Fibroblast of lung (primary cell): ENCODE measurements at places on chromosomes 2 and 18.

- H3K27ac ChIP-seq, result no peak overlapping the region
- no peaks in the 10 kb centered on the region for H3K27me3 ChIP-seq
- no peaks in the 10 kb centered on the region for H3K4me1 ChIP-seq
- H3K36me3 ChIP-seq, result no peaks in the 10 kb centered on the region
- DNase-seq, result no peak
Measured at GRCh38 chr2:72127401-72128058, 20.1 kb downstream of the CYP26B1 start.

GRCh38 chr2:112787294-112787693 is 3.0 kb upstream of the IL1A start:
- no peaks in the 10 kb centered on the region for H3K4me1 ChIP-seq
- H3K27ac ChIP-seq, result no peak overlapping the region
- no peaks in the 10 kb centered on the region for H3K27me3 ChIP-seq

DNA sequence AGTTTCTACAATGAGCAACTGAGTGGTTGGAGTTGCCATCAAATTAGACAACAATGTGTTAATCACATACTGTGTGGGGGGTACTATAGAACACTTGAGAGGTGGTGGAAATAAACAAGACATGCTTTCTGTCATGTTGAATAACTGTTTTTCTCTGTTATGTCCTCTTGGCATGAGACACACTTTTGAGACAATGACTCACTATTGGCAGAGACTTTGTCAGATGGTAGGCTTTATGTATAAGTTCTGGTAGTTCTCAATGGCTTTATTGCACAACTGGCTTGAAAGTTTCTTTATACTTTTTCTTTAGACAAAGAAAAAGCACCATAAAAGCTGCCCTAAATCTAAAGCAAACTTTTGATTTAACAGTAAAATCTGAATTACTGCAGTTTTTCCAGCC is 578.7 kb downstream of the ADCYAP1 start:
- no peaks in the 10 kb centered on the region for H3K4me1 ChIP-seq
- no peaks in the 10 kb centered on the region for H3K27me3 ChIP-seq

- H3K36me3 ChIP-seq, result no peaks in the 10 kb centered on the region
- H3K4me1 ChIP-seq, result no peaks in the 10 kb centered on the region
- H3K27ac ChIP-seq, result no peak overlapping the region
- no peak overlapping the region for H3K4me3 ChIP-seq
- no peak for DNase-seq
- H3K27me3 ChIP-seq, result no peaks in the 10 kb centered on the region
Measured at GRCh38 chr18:30527226-30527625, 515.3 kb downstream of the DSC3 start.

- peak; percentile 36 for DNase-seq
- no peaks in the 10 kb centered on the region for H3K4me1 ChIP-seq
- H3K27me3 ChIP-seq, result no peaks in the 10 kb centered on the region
- no peak overlapping the region for H3K4me3 ChIP-seq
Measured at GRCh38 chr2:143686585-143687164, 557.5 kb downstream of the ARHGAP15 start.

DNA sequence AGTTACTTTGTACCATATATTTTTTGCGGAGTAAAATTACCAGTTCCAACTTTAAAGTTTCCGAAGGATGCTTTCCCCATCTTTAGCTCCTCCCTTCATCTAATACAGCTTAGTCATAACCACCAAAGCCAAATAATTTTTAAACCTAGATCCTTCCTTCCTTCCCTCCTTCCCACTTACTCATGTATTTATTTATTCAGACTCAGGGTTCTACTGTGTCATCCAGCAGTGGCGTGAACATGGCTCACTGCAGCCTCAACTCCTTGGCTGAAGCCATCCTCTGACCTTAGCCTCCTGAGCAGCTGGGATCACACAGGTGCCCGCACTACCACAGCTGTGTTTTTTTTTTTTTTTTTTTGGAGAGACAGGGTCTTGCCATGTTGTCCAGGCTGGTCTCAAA is 4.4 kb downstream of the LPIN2 start:
- peak overlapping the region; percentile 56 for H3K27ac ChIP-seq
- no peaks in the 10 kb centered on the region for H3K27me3 ChIP-seq

DNA sequence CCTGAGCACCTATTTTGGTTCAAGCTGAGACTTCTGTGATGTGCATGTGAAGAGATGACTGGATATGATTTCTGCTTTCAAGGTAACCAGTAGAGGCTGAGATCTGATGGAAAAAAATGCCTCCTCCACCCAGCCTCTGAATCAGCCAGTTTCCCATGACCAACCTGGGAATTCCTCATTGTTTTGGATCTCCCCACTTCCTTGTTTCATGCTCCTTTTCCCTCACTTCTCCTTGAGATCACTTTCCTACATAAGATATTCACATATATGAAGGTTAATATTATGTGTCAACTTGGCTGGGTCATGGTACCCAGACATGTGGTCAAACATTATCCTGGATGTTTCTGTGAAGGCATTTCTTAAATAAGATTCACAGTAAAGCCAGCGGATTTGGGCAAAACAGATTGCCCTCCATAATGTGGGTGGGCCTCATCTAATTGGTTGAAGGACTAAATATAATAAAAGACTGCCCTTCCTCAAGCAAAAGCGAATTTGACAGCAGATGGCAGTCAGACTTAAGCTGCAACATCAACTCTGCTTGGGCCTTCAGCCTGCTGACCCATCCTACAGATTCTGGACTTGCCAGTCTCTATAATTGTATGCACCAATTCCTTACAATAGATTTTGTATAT is 379.4 kb downstream of the TNS1 start:
- no peak overlapping the region for H3K27ac ChIP-seq
- H3K36me3 ChIP-seq, result no peaks in the 10 kb centered on the region
- no peak overlapping the region for H3K4me3 ChIP-seq
- DNase-seq, result no peak
- H3K4me1 ChIP-seq, result peaks cover 9% of the 10 kb centered on the region

GRCh38 chr18:58958628-58959027 is 94.0 kb downstream of the ZNF532 start:
- no peaks in the 10 kb centered on the region for H3K4me1 ChIP-seq
- no peaks in the 10 kb centered on the region for H3K36me3 ChIP-seq
- H3K27me3 ChIP-seq, result no peaks in the 10 kb centered on the region
- H3K27ac ChIP-seq, result no peak overlapping the region
- no peak overlapping the region for H3K4me3 ChIP-seq

- no peak overlapping the region for H3K27ac ChIP-seq
- no peak overlapping the region for H3K4me3 ChIP-seq
- H3K36me3 ChIP-seq, result no peaks in the 10 kb centered on the region
- H3K27me3 ChIP-seq, result peaks cover 27% of the 10 kb centered on the region
- H3K4me1 ChIP-seq, result peaks cover 4% of the 10 kb centered on the region
Measured at GRCh38 chr2:110770404-110770958, 38.1 kb downstream of the ACOXL start.

- no peaks in the 10 kb centered on the region for H3K4me1 ChIP-seq
- no peaks in the 10 kb centered on the region for H3K36me3 ChIP-seq
- no peak for DNase-seq
- no peaks in the 10 kb centered on the region for H3K27me3 ChIP-seq
Measured at GRCh38 chr2:146437712-146438111, 1407.1 kb upstream of the ACVR2A start.

DNA sequence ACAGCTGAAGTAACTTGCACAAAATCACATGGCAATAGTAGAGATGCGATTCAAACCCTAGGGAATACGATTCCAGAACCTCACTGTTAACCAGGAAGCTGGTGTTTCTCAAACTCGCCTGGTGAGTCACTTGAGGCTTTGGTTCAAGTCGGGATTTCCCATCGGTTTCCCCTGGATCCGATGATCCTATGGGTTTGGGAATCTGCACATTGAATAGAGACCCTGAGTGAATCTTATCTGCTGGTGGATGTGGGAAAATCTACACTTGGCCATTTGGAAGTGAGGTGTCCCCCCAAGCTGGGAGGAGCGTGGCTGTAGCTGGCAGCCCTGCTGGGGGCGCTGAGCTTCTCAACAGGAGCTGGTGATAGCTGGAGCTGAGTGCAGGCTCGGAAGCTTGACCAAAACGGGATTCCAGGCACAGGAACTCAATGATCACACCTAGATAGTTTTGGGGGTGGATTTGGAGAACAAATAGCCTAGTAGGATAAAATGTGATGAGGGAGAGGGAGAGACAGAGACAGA is 135.4 kb downstream of the PRKCE start:
- H3K27ac ChIP-seq, result no peak overlapping the region
- DNase-seq, result no peak
- H3K36me3 ChIP-seq, result no peaks in the 10 kb centered on the region
- H3K4me3 ChIP-seq, result no peak overlapping the region

DNA sequence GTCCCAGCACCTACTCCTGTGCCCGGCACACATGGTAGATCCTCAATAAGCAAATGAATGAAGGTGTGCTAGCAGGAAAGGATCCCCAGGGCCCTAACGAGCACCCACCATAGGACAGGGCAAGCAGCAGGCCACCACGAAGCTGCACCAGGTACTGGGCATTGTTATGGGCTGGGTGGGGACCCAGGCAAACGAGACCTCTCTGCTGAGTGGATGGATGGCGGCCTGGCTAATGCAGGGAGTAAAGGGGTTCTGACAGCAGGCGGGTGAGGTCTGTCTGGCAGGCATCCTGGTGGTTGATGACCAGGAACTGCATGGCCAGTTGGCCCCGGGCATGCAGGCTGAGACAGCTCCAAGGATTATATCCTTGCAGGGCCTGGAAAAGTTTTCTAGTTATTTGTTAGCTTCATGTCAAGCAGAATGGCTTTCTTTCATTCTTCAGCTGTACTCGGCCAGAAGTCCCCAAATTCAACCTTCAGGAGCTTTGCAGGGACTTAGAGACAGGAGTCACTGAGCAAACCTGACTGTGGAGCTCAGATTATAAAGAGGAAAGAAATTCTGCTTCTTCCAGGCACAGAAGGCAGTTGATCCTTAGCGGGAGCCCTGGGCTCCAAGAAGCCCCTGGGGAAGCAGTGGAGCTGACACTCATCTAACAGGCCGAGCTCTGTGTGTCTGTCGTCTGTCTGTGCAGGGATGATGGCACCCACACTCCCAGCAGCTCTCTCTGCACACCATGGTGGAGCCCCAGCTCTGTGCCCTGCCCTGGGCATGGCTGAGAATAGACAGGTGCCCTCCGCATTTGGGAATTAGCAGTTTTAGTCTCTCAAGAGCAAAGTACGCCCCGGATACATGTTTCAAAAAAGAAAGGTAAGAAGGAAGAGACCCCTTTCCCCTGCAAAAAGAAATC is 51.2 kb downstream of the SDC1 start:
- no peak overlapping the region for H3K4me3 ChIP-seq
- no peak for DNase-seq
- H3K36me3 ChIP-seq, result no peaks in the 10 kb centered on the region
- no peak overlapping the region for H3K27ac ChIP-seq
- H3K27me3 ChIP-seq, result no peaks in the 10 kb centered on the region
- no peaks in the 10 kb centered on the region for H3K4me1 ChIP-seq

GRCh38 chr2:24354957-24355356 is 5.4 kb downstream of the ITSN2 start:
- no peak overlapping the region for H3K27ac ChIP-seq
- no peaks in the 10 kb centered on the region for H3K27me3 ChIP-seq
- no peaks in the 10 kb centered on the region for H3K36me3 ChIP-seq
- H3K4me1 ChIP-seq, result peaks cover 2% of the 10 kb centered on the region

- no peaks in the 10 kb centered on the region for H3K27me3 ChIP-seq
- H3K4me1 ChIP-seq, result no peaks in the 10 kb centered on the region
- no peaks in the 10 kb centered on the region for H3K36me3 ChIP-seq
- H3K4me3 ChIP-seq, result no peak overlapping the region
- DNase-seq, result no peak
- H3K27ac ChIP-seq, result no peak overlapping the region
Measured at GRCh38 chr2:211367711-211368110, 811.3 kb downstream of the CPS1 start.

GRCh38 chr2:54310311-54310710 is 54.3 kb upstream of the TSPYL6 start:
- DNase-seq, result peak; percentile 31
- H3K4me3 ChIP-seq, result no peak overlapping the region
- H3K27me3 ChIP-seq, result no peaks in the 10 kb centered on the region
- no peak overlapping the region for H3K27ac ChIP-seq
- no peaks in the 10 kb centered on the region for H3K36me3 ChIP-seq

DNA sequence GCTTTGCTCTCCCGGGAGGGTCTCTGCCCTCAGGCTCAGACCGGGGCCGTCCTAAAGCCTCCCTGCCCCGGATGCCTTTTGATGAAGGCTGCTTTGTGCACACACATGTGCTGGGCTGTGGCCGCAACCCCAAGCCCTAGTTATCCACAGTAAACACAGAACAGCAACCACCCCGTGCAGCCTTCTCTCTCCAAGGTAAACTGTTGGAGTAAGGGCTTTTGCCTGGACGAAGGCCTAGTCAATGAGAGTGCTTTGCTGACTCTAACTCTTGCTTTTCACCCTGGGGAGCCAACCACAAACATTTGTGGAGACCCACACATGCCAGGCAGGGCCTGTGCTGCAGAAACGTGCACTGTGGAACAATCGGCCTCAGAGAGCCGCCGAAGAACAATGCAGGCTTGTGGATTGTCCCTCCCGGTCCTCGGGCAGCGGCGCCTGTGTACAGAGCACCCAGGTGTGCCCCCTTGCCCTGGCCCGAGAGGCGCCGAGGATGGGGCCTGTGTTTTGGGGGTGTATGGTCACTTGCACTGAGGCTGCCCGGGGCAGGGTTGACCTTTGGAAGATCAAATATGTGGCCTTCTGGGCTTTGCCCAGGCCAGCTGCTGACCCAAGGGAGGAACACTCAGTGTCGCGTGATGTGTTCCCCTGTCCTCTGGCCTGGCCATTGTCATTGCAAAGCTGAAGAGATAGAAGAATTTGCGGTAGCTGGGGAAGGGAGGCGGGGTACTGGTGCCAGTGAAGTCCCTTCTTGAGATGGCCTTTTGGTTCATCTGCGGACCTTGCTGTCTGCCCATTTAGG is 37.0 kb downstream of the CTIF start:
- no peaks in the 10 kb centered on the region for H3K27me3 ChIP-seq
- DNase-seq, result peak; percentile 64
- peaks cover 6% of the 10 kb centered on the region for H3K36me3 ChIP-seq

DNA sequence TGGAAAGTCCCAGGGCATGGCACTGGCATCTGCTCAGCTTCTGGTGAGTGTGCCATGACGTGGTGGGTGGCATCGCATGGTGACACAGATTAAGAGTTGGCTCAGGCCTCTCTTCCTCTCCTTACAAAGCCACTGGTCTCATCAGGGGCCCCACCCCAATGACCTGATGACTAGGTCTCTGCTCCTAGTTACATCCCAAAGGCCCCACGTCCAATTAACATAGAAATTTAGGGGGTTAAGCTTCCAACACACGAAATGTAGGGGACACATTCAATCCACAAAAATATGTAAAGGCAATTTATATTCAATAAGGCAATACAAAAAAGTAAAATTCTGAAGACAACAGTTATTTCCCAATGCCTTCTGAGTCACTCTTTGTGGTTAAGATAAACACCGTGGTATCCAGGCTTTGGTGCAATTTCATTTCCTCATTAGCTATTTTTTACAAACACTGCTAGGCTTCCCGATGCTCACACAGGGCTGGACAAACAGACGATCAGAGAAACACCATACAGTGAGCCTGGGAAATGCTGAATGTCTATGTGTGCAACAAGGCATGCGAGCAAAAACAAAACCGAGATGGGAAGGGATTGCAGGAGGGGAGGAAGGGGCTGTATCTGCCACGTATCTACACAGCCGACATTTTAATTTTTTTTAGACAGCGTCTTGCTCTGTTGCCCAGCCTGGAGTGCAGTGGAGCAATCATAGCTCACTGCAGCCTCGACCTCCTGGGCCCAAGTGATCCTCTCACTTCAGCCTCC is 67.2 kb downstream of the MBP start:
- H3K4me3 ChIP-seq, result no peak overlapping the region
- peak; percentile 98 for DNase-seq
- peak overlapping the region; percentile 77 for H3K27ac ChIP-seq
- H3K4me1 ChIP-seq, result peaks cover 27% of the 10 kb centered on the region
- no peaks in the 10 kb centered on the region for H3K27me3 ChIP-seq

- H3K4me3 ChIP-seq, result no peak overlapping the region
- H3K27ac ChIP-seq, result no peak overlapping the region
- no peaks in the 10 kb centered on the region for H3K36me3 ChIP-seq
Measured at GRCh38 chr18:6960656-6961055, 156.9 kb downstream of the LAMA1 start.
